ENCODE measurements at places on chromosomes 11 and 22. TPM values are rescaled to one million over a fixed set of nuclear protein-coding genes. Genes with fewer than 3 reads are reported as not detected.

Gene TP53AIP1
- total RNA-seq = 7.6 TPM

Gene FOXR1
- total RNA-seq = not detected

Gene MN1
- total RNA-seq = 7.4 TPM

Gene BAIAP2L2
- 0.59 TPM for total RNA-seq

Gene WNT11
- 33.0 TPM for total RNA-seq

Gene ANO3
- 0.30 TPM for total RNA-seq

Gene PDGFB
- total RNA-seq = 10.9 TPM

Gene MMP1
- 0.69 TPM for total RNA-seq

Gene RAB3IL1
- total RNA-seq = 11.1 TPM

Gene KCNK4
- not detected for total RNA-seq

Gene DLAT
- total RNA-seq = 28.2 TPM

Gene ACTN3
- 13.5 TPM for total RNA-seq

Gene PATE2
- total RNA-seq = not detected

Gene ATF4
- 125 TPM for total RNA-seq

Gene MAJIN
- total RNA-seq = not detected

Gene FOLR2
- total RNA-seq = 25.7 TPM

Gene FZD4
- total RNA-seq = 41.4 TPM

Gene OR8D1
- not detected for total RNA-seq

Gene KCTD17
- 11.7 TPM for total RNA-seq

Gene TAF10
- total RNA-seq = 15.3 TPM

Gene IGHMBP2
- 11.0 TPM for total RNA-seq

Gene MS4A6E
- not detected for total RNA-seq

Gene TMEM191C
- 1.8 TPM for total RNA-seq

Gene ANO5
- total RNA-seq = 3.3 TPM

Gene MS4A12
- total RNA-seq = not detected

Gene TYR
- total RNA-seq = 4.0 TPM

Gene THRSP
- 203 TPM for total RNA-seq

Gene STIP1
- total RNA-seq = 67.6 TPM

Gene RFPL1
- total RNA-seq = not detected

Gene POLD3
- 16.4 TPM for total RNA-seq

Gene CD3D
- total RNA-seq = 0.59 TPM

Gene OR52I1
- not detected for total RNA-seq

Gene SYCE3
- total RNA-seq = not detected

Gene OR5T2
- total RNA-seq = not detected

Gene OR8J1
- total RNA-seq = not detected

Gene KDM4D
- 0.59 TPM for total RNA-seq

Gene ASPHD2
- total RNA-seq = 0.89 TPM

Gene DGCR6
- total RNA-seq = 3.2 TPM

All from skin of body (tissue), 3 donors.